ENCODE measurements at places on chromosomes 4 and X.

GRCh38 chr4:74671080-74671698 lies 123.1 kb downstream of the BTC start:
- DNase-seq: peak; percentile 23

- no peak for DNase-seq
Observed at GRCh38 chr4:10072420-10073017, 44.1 kb downstream of the WDR1 start.

- DNase-seq: peak; percentile 70
Observed at GRCh38 chr4:145179281-145179860, 1.0 kb downstream of the OTUD4 start.

DNA sequence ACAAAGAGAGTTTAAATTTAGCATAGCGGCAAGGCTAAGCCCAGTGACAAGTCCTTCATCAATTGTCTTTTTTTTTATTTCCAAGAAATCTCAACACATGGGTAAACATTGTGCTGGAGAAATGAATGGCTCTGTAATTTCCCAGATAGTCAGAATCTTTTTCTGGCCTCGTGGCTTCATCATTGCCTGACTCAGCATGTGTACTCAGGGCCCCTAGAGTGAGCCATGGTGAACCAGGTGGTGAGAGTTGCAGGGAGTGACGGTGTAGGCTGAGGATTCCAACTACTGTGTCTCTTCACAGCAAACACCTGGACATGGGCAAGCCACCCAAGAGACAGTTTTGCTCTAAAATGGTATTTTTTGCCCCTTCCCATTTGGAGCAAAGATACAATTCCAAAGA lies 43.1 kb upstream of the UCP1 start:
- DNase-seq: no peak

DNA sequence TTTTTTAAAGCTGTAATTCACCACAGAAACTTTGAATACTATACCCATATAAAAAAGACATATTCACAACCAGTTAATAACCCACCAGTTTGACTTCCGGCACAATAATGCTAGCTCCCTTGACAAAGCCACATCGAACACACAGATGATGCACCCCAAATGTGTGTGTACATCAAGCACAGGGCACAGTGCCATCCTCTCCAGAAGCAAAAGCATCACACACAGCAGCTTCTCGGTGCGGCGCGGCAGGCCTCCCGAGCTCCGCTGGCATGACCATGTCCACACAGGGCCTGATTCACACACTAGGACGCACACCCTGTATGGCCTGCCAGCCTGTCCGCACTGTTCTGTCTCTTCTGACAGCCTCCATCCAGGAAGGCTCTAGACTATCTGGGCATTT lies 88.0 kb downstream of the LEF1 start:
- peak; percentile 48 for DNase-seq

- no peak for DNase-seq
Observed at GRCh38 chrX:153327561-153327960, 6.0 kb upstream of the PNMA6F start.

GRCh38 chrX:40060356-40060845 lies 37.4 kb downstream of the BCOR start:
- no peak for DNase-seq

- DNase-seq: no peak
Observed at GRCh38 chrX:56805399-56805798, 76.4 kb downstream of the NBDY start.

GRCh38 chrX:24333371-24333770 lies 19.5 kb upstream of the SUPT20HL2 start:
- no peak for DNase-seq

- no peak for DNase-seq
Observed at GRCh38 chr4:71663780-71664179, 120.1 kb downstream of the GC start.

- no peak for DNase-seq
Observed at GRCh38 chr4:1821679-1822567, 28.8 kb downstream of the FGFR3 start.

- no peak for DNase-seq
Observed at GRCh38 chr4:108917255-108917654, 154.4 kb upstream of the ETNPPL start.

DNA sequence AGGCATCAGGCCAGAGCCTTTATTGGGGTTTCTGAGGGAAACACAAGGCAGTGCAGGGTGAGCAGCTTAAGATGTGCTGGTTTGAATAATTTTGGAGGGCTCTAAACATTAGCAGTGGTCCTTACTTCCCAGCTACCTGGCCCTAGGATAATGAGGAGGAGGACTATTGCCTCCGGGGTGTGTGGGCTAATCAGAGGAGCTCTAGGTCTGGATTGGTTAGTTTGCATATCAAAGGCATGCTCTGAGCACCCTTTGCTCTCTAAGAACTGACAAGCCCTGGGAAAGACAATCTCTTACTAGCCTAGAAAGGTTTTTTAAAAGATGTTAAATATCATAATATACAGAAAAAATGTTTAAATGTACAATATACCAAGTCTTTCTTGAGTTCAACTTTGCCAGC lies 58.4 kb downstream of the RXFP1 start:
- DNase-seq: no peak

- no peak for DNase-seq
Observed at GRCh38 chr4:84582988-84583875, at the start of gene CDS1. Gene CDS1, plus strand, starts transcription at chr4:84583127. Its CDS starts 275 bp downstream, at chr4:84583402.

- DNase-seq: peak; percentile 20
Observed at GRCh38 chrX:47958761-47959342, 44.9 kb downstream of the ZNF182 start.

- DNase-seq: no peak
Observed at GRCh38 chr4:189162073-189162789, 778.4 kb upstream of the FRG1 start.

- no peak for DNase-seq
Observed at GRCh38 chrX:149060921-149061320, 444.2 kb downstream of the IDS start.

- DNase-seq: no peak
Observed at GRCh38 chrX:131792789-131793462, 230.2 kb upstream of the STK26 start.

DNA sequence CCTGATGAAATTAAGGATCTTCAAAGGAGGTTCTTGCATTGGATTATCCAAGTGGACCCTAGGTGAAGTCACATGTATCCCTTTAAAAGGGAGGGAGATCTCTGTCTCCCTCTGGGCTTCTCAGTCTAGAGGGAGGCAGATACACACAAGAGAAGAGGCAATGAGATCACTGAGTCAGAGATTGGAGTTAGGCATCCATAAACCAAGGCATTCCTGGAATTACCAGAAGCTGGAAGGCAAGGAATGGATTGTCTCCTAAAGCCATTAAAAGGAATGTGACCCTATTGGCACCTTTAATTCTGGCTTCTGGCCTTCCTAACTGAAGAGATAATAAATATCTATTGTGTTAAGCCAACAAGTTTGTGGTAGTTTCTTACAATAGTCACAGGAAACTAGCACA lies 383.2 kb downstream of the PACRGL start:
- DNase-seq: no peak

GRCh38 chr4:786074-786741 lies 39.7 kb downstream of the CPLX1 start:
- DNase-seq: no peak

GRCh38 chr4:119971431-119972084 lies 95.1 kb downstream of the MAD2L1 start:
- no peak for DNase-seq

- DNase-seq: no peak
Observed at GRCh38 chr4:59759082-59759825, 1440.9 kb upstream of the ADGRL3 start.

DNA sequence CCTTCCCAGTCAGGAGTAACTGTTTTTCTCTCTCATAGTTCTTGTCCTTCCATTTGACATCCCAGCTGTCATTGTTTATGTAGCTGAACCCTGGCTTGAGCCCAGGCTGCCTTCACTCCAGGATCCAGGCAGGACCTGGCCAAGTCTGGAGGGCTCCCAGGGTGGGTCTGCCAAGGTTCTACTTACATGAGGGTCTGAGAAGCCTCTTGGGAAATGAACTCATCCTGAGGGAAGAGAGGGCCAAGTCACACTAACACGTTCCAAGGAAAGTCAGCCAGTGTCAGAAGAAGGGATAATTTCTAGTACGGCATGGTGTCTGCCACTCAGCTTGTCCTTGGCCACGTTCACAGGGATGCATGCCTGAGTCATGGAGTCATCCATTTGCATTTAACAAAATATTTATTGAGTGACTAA lies 54.8 kb upstream of the SRD5A3 start:
- DNase-seq: no peak

- DNase-seq: no peak
Observed at GRCh38 chrX:77277911-77278310, 169.3 kb upstream of the FGF16 start.

DNA sequence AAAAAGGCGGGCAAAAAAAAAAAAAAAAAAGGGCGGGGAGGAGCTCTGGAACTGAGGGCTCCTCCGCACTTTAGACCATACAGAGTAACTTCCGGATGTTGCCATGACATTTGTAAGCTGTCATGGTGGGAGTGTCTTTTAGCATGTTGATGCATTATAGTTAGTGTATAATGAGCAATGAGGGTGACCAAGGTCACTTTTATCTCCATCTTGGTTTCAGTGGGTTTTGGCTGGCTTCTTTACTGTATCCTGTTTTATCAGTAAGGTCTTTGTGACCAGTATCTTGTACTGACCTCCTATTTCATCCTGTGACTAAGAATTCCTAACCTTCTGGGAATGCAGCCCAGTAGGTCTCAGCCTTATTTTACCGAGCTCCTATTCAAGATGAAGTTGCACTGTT lies 193.4 kb downstream of the UGT8 start:
- no peak for DNase-seq

DNA sequence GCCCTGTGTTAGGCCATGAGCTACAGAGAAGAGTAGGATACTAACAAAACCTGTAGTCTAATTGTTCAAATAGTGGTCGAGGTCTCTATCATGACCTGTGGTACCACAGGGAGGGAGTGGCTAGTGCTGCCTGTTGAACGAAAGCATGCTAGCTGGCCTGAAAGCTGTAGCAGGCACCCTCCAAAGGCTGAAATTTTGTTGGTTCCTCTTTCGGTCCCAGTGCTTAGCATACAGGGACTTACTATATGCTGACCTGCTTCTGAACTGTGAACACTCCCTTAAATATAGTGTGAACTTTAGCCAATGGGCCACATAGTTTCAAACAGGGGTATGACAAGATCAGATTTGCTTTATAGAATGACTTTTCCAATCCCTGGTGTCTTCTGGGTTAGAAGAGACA lies 113.4 kb downstream of the PJA1 start:
- no peak for DNase-seq

- no peak for DNase-seq
Observed at GRCh38 chr4:79848329-79848728, 224.7 kb downstream of the ANTXR2 start.

DNA sequence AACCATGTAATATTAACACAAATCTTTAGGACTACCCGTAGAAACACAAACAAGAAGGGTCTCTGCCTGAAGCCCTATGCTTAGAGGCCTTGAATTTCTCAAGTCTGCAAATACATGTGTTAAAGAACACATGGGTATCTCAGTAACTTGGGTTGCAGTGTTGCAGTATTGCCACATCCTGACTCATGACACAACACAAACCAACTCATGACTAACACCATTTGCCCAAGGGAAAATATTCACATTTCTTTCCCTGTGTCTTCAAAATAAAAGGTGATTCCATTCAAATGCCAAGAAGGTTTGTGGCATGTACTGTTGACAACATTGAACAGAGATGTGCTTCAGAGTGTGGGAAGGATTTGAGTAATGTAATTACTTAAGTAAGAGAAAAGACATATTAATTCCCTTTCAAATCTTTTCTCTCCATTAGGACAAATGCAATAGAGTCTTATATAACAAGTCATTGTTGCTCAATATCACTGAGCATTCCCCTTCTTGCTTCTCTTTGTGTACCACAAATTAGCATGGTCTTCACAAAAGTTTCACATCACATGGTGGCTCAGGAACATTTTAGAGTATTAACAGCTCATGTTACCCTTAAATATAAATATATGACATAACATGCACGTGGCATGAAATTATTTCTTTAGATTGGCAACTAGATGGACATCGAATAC lies 487.1 kb downstream of the STPG2 start:
- DNase-seq: no peak

GRCh38 chr4:79408063-79408462 lies at the start of gene GK2:
Gene GK2, minus strand, starts transcription at chr4:79408228. Its CDS starts 28 bp downstream, at chr4:79408200.
- DNase-seq: no peak

GRCh38 chrX:154486052-154486395 lies 391 bp downstream of the UBL4A start:
- DNase-seq: peak; percentile 2

DNA sequence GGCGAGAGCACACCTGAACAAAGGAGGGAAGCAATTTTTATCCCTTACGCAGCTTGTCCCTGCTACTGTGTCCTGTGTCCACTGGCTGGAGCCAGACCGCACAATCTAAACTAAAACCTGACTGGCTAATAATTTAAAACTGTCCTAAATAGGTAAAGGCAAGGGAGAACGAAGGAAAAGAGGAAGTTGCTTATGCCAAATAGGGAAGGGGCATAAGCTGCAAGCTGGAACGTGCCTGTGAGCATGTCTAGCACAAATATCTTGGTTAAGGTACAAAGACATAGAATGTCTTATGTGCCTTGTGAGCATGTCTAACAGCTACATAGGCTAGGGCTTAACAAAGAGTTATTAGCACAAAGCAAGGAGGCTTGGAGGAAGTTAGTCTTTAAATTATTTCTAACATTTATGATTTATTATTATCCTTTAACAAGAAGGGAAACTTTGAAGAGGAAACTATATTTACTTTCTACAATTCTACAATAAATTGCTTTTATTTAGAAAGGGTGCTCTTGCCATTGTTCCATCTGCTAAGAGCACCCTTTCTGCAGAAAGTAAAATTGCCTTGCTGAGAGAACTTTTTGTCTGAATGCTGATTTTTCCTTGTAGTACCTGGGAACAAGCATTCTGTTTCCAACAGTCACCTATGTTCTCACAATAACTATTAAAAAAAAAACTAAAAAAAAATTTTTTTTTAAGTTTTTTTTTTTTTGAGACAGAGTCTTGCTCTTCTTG lies 80.6 kb upstream of the CBR4 start:
- DNase-seq: no peak

- no peak for DNase-seq
Observed at GRCh38 chr4:185101354-185101890, 41.6 kb upstream of the SLC25A4 start.

DNA sequence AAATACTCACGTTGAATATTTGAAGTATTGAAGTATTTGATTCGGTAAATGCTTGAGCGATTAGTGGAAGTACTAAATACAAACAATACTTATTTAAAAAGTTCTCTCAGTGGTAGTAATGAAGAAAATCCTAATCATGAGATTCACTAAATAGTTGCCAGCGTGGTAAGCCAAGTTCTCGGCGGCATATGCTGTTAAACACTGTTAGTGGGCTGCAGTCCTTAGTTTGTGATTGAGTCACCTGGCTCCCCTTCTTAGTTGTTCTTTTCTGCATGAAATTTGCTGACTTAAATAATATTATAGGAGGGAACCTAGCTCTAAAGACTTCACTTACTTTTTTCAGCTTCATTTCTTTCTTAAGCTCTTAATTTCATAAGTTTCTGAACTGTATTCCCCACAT lies 51.4 kb downstream of the STIM2 start:
- no peak for DNase-seq
